ENCODE measurements at places on chromosomes 7 and 10.

- DNase-seq, result no peak
These were observed 14.0 kb upstream of the CTBP2 start for GRCh38 chr10:125174360-125174759.

- DNase-seq, result no peak
These were observed 62.7 kb upstream of the CARD11 start for GRCh38 chr7:3106361-3106826.

DNA sequence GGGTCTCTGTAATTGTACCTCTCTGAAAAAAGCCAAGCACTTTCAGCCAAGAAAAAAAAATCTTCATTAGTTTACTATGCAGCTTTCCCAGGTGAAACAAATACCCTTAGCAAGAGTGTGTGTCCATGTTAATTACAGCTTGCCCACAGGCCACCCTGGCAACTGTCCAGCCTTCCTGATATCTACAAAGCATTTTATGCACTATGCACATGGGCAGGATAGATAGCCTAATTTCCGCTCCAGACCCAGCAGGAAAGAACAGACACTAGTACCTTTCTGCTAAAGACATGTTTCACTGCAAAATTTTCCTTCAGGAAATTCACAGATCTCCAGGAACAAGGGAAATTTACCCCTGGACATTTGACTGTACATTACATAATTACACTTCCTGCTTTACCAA lies 24.4 kb downstream of the CACNA2D1 start:
- DNase-seq, result no peak

DNA sequence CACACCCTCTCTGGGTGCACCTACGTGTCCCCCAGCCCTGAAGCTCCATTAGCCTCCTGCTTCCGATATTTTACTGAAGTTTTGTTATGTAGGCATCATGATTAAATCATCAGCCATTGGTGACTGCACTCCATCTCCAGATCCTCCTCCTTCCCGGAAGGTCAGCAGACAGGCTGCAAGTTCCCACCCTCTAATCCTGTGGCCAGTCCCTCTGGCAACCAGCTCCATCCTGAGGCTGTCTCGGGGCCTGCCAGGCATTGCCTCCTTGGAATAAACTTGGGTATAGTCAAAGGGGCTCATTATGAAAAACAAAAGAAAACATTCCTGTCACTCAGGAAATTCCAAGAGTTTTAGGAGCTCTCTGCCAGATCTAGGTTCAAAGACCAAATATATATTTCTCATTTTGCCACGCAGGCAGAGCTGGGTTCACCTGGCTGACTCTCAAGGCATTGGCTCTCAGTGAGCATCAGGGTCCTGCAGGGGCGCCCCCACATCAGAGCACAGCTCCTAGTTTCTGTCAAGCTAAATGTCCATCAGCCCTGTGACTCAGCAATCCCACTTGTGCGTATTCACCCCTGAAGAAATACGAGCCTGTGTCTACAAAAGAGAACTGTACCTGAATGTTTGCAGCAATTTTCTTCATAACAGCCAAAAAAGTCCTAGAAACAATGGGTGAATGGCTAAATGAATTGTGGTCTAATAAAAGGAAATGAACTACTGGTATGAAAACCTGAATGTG lies 27.4 kb upstream of the TMEM72 start:
- no peak for DNase-seq

- DNase-seq, result no peak
These were observed 60.9 kb upstream of the CHRM2 start for GRCh38 chr7:136807598-136807997.

- DNase-seq, result no peak
These were observed 861.5 kb downstream of the ANKRD7 start for GRCh38 chr7:119086026-119086425.

DNA sequence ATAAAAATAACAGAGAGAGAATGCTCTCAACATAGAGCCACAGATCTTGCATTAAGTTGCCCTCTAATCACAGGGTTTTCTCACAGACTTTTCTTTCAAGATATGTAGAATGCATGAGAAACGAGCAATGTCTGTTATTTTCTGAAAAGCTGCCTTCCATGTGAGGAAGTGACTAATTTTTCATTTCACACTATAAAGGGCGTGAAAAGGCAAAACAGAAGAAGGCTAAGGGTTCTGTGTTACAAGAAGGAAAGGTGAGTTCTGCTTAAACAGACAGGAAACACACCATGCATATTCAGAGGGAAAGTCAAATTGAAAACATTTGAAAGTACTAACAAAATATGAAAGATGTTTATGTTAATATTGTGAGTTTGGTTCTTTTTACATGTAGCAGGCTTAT lies 189.2 kb downstream of the SEMA3D start:
- no peak for DNase-seq

- DNase-seq, result no peak
These were observed 9.7 kb downstream of the TECPR1 start for GRCh38 chr7:98242342-98242741.

GRCh38 chr7:21902240-21902639 lies 43.5 kb downstream of the CDCA7L start:
- no peak for DNase-seq

DNA sequence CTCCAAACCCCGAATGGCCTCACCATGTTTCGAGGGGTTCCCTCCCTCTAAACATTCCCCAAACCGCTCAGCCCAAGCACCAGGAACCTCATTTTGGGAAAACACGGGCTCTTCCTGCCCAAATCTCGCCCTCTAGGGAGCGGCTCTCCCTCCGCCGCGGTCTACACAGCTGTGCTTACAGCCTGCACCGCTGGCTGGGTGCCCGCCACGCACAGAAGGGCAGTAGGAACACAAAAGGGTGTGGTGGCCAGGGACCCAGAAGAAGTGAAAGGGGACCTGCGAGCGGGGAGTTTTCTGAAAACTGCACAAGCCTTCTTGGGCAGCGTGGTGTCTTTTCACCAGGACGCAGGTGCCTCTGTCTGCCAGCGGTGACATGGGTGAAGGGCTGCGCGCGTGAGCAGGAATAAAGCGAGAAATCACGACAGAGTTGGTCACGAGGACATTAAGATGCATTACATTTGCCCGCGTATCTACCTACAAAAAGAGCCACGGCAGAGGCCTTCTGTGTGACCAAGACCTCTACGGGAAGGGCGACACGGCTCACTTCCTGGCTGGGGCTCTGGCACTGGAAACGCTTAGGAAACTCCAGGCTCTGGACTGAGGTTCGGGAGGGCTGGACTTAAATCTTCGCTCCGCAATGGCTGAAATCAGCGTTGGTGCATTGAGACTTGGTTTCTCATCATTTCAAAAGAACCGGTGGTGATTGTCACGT lies 171.7 kb downstream of the LSM5 start:
- no peak for DNase-seq

DNA sequence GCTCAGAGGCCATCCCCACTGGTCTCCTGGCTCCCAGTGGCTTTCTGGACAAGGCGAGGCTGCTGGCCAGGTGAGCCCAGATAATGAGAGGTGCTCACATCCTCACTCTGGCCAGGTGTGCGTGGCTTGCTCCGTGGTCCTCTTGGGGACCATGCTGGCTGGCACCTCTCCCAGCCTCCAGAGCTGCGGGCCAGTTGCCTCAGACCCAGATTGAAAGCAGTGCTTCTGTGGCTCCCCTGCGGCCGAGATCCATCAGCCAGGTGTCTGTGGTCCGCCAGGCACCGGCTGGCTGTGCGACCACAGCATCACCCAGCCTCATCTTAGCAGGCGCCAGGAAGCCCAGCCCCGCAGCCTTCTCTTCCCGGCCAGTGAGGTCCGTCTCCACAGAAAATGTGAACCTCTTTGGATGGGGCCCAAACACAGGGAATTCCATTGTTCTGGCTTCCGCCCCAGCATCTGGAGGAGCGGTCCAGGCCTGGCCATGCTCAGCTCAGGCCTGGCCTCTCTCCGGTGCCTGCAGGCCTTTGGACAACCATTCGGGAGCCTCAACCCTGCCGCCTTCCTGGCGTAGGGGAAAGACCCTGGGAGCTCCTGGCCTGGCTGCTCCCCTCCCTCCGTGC lies 5.2 kb upstream of the TTYH3 start:
- DNase-seq, result no peak
